ENCODE measurements at places on chromosomes 12 and 14. TPM values are rescaled to one million over a fixed set of nuclear protein-coding genes. Genes with fewer than 3 reads are reported as not detected.
A peak's percentile ranks its signal among the peaks of the same experiment; 100 is the strongest.

The KRT80 gene
- total RNA-seq = 0.11 TPM

The DHRS2 gene
- 1.8 TPM for total RNA-seq

The DPF3 gene
- 0.31 TPM for total RNA-seq

DNA sequence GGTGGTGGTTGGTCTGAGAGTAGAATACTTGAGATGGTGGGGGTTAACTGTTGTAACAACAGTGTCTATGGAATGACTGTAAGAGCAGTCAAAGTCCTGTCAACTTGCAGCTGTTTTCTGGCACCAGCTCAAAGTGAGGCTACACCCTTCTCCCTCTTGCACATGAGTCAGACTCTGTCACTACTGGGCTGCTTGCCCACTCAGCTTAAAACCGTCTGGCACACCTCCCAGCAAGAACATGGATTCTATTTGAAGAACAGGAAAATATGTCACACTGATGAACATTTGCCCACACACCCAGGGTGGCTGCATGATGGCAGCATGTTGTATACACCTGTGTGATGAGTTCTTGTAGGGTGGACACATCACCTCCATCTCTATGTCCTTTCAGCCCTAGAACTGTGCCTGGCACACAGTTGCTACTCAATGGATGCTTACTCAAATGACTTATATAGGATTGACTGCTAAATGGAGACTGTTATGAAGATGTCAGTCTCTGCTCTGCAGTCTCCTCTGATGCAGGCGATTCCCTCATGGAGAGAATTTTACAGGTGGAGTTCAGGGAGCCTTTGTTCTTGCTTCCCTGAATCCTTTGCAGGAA, 19.3 kb upstream of the SERPINA6 start:
- no peaks in the 10 kb centered on the region for H3K36me3 ChIP-seq
- no peak overlapping the region for H3K4me3 ChIP-seq
- H3K27ac ChIP-seq = no peak overlapping the region
- no peaks in the 10 kb centered on the region for H3K4me1 ChIP-seq
- H3K27me3 ChIP-seq = 0 out of 2 replicates have a peak, but pooled peaks cover 5% of the 10 kb centered on the region
- DNase-seq = no peak

The TPPP2 gene
- total RNA-seq = not detected

DNA sequence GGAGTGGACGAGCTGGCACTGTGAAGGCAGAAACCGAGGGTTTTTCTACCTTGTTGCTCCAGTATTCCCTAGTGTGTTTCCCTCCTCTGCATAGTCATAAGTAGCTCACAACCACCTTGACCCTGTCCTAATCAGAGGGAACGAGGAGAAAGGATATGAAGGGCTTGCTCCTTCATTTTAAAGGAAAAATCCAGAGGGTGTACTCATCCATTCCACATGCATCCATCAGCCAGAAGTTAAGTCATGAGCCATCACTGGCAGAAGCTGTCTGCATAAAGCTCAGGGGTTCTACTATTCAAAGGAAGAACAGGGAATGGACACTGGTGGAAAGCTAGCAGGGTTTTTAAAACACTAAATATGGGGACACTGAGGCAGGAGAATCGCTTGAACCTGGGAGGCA, 84.3 kb upstream of the FOXN3 start:
- no peaks in the 10 kb centered on the region for H3K27me3 ChIP-seq
- peak overlapping the region; percentile 57 for H3K27ac ChIP-seq
- DNase-seq = no peak
- no peak overlapping the region for H3K4me3 ChIP-seq
- H3K4me1 ChIP-seq = peaks cover 47% of the 10 kb centered on the region

The NGB gene
- 0.33 TPM for total RNA-seq

DNA sequence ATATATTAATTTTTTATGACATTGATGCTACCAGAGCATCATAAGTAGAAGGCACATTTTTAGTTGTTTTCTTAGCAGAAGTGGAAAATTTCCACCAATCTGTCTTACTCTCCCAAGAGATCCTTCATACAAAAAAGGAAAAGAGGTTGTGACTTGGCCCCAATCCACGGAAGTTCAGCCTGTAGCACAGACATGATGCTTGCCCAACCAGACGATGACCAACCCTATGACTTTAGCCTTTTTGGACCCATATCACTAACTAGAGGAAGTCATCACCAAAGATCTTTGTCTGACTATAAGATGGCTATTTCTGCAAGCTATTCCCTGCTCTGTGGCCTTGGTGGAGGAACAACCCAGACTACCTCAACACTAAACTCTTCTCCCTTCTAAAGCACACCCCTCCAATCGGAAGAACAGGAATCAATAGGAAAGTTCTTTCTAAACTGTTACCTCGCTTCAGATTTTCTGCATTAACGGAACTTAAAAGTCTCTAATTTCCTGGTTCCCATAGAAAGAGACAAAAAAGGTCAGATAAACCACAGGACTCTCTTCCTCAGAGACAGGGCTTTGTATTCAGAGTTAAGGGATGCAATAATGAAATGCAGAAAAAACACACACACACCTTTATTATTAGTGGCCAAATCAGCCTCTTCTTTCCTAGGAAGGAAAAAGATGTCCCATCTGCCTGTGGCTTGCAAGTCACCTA, 4.1 kb upstream of the RHOJ start:
- H3K36me3 ChIP-seq = peaks cover 3% of the 10 kb centered on the region
- no peaks in the 10 kb centered on the region for H3K27me3 ChIP-seq
- no peaks in the 10 kb centered on the region for H3K4me1 ChIP-seq

- peaks cover 41% of the 10 kb centered on the region for H3K36me3 ChIP-seq
- no peak overlapping the region for H3K4me3 ChIP-seq
- peaks cover 10% of the 10 kb centered on the region for H3K27me3 ChIP-seq
- no peak for DNase-seq
- H3K4me1 ChIP-seq = peaks cover 30% of the 10 kb centered on the region
- H3K27ac ChIP-seq = no peak overlapping the region
Measured at GRCh38 chr12:131316388-131316787, 362.7 kb downstream of the ADGRD1 start.

GRCh38 chr14:88985654-88986053, 161.2 kb downstream of the TTC8 start:
- H3K4me1 ChIP-seq = no peaks in the 10 kb centered on the region
- no peak overlapping the region for H3K4me3 ChIP-seq
- H3K27ac ChIP-seq = no peak overlapping the region
- no peak for DNase-seq
